ENCODE measurements at places on chromosomes 2 and 18. TPM values are rescaled to one million over a fixed set of nuclear protein-coding genes. Genes with fewer than 3 reads are reported as not detected.

DNA sequence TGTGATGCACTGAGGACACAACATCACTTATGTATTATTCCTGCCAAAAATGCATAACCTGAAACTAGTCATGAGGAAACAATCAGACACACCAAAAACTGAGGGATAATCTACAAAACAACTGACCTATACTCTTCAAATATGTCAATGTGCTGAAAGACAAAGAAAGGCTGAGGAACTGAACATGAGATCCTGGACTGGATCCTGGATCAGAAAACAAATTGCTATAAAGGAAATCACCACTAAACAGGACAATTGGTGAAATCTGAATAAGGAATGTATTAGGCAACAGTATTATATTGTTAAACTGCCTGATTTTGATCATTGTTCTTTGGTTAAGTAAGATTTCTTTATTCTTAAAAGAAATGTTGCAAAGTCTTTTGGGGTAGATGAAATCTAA is 28.8 kb downstream of the CUL3 start:
- no peak overlapping the region for H3K27ac ChIP-seq
- no peaks in the 10 kb centered on the region for H3K36me3 ChIP-seq
- no peak overlapping the region for H3K4me3 ChIP-seq
- DNase-seq = no peak
- no peaks in the 10 kb centered on the region for H3K4me1 ChIP-seq

GRCh38 chr2:28432362-28432761 is 39.7 kb downstream of the FOSL2 start:
- DNase-seq = no peak
- H3K27ac ChIP-seq = no peak overlapping the region
- H3K4me3 ChIP-seq = no peak overlapping the region
- H3K4me1 ChIP-seq = no peaks in the 10 kb centered on the region
- H3K36me3 ChIP-seq = no peaks in the 10 kb centered on the region
- no peaks in the 10 kb centered on the region for H3K27me3 ChIP-seq

- H3K27ac ChIP-seq = no peak overlapping the region
- no peaks in the 10 kb centered on the region for H3K27me3 ChIP-seq
- no peak for DNase-seq
- H3K4me3 ChIP-seq = no peak overlapping the region
Measured at GRCh38 chr2:227576110-227576509, 22.6 kb upstream of the SCYGR2 start.

DNA sequence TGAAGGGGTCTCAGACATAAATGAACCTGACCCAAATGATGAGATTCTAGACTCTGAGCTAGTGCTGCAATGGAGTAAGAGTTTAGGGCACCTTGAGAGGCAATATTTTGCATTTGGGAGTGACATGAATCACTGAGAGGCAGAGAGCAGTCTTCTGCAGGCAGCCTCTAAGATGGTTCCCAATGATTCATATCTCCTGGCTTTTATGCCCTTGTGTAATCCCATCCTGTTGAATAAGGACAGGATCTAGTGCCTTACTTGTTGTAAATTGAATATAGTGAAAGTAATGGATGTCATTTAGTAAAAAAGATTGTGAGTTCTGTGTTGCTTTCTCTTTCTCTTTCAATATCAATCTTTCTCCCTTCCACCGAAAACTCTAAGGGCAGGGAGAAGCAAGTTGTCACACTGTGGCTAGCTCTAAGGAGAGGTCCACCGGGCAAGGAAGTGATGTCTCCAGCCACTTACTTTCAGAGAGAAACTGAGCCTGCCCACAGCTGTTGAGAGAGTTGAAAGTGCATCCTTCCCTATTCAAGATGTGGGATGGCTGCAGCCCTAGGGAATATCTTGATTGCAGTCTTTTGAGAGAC is 144.7 kb downstream of the TRIB2 start:
- no peak for DNase-seq
- H3K27ac ChIP-seq = peak overlapping the region; percentile 55
- peaks cover 4% of the 10 kb centered on the region for H3K4me1 ChIP-seq
- no peak overlapping the region for H3K4me3 ChIP-seq
- no peaks in the 10 kb centered on the region for H3K27me3 ChIP-seq
- no peaks in the 10 kb centered on the region for H3K36me3 ChIP-seq

DNA sequence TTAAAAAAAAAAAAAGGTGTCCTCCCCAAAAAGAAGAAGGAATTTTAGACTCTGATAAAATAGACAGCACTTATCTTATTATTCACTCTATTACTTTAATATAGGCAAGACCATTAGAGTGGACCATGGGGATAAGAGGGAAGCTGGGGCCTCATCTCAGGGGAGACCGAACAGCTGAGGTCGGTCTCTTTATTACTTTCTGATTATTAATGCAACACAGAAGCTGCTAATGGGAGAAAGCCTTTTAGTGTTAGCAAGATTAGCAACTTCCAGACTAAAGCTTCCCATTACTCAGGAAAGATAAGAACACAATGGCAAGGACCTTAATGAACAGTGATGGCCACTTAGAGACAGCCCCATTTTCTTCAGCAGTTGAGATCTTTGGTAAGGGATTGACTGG is 135.5 kb downstream of the TMEFF2 start:
- H3K36me3 ChIP-seq = no peaks in the 10 kb centered on the region
- H3K27ac ChIP-seq = no peak overlapping the region
- no peak overlapping the region for H3K4me3 ChIP-seq
- no peaks in the 10 kb centered on the region for H3K4me1 ChIP-seq
- no peak for DNase-seq

Gene MARCHF4
- total RNA-seq = 0.09 TPM

- H3K27me3 ChIP-seq = peaks cover 87% of the 10 kb centered on the region
- DNase-seq = no peak
- H3K27ac ChIP-seq = no peak overlapping the region
- no peak overlapping the region for H3K4me3 ChIP-seq
- peaks cover 9% of the 10 kb centered on the region for H3K4me1 ChIP-seq
- H3K36me3 ChIP-seq = no peaks in the 10 kb centered on the region
Measured at GRCh38 chr2:219517954-219518778, 3.9 kb downstream of the ASIC4 start.

GRCh38 chr2:150350500-150350899 is 137.0 kb downstream of the RND3 start:
- no peak overlapping the region for H3K4me3 ChIP-seq
- no peak for DNase-seq
- H3K27me3 ChIP-seq = no peaks in the 10 kb centered on the region
- no peaks in the 10 kb centered on the region for H3K4me1 ChIP-seq

Gene RNF152
- total RNA-seq = 21.2 TPM

GRCh38 chr2:217099561-217099960 is 239.7 kb upstream of the TNP1 start:
- no peak for DNase-seq
- H3K27me3 ChIP-seq = no peaks in the 10 kb centered on the region
- H3K36me3 ChIP-seq = no peaks in the 10 kb centered on the region
- no peak overlapping the region for H3K27ac ChIP-seq

- no peaks in the 10 kb centered on the region for H3K36me3 ChIP-seq
- H3K4me3 ChIP-seq = no peak overlapping the region
- no peak for DNase-seq
- H3K4me1 ChIP-seq = no peaks in the 10 kb centered on the region
Measured at GRCh38 chr2:166900700-166901099, 12.4 kb downstream of the XIRP2 start.

Gene NOP58
- total RNA-seq = 44.4 TPM

Gene RBBP8
- total RNA-seq = 30.4 TPM

- no peaks in the 10 kb centered on the region for H3K27me3 ChIP-seq
- DNase-seq = no peak
- peak overlapping the region; percentile 53 for H3K27ac ChIP-seq
- H3K36me3 ChIP-seq = no peaks in the 10 kb centered on the region
- H3K4me3 ChIP-seq = peak overlapping the region; percentile 98
- peaks cover 28% of the 10 kb centered on the region for H3K4me1 ChIP-seq
Measured at GRCh38 chr2:203533676-203534591, 1.2 kb downstream of the RAPH1 start.

GRCh38 chr2:47006374-47007222 is 91.0 kb upstream of the MCFD2 start:
- H3K27ac ChIP-seq = no peak overlapping the region
- DNase-seq = no peak
- no peak overlapping the region for H3K4me3 ChIP-seq
- peaks cover 41% of the 10 kb centered on the region for H3K36me3 ChIP-seq

GRCh38 chr2:32788114-32788513 is 158.6 kb upstream of the LTBP1 start:
- H3K27ac ChIP-seq = no peak overlapping the region
- DNase-seq = no peak
- H3K27me3 ChIP-seq = no peaks in the 10 kb centered on the region
- H3K4me1 ChIP-seq = peaks cover 11% of the 10 kb centered on the region

DNA sequence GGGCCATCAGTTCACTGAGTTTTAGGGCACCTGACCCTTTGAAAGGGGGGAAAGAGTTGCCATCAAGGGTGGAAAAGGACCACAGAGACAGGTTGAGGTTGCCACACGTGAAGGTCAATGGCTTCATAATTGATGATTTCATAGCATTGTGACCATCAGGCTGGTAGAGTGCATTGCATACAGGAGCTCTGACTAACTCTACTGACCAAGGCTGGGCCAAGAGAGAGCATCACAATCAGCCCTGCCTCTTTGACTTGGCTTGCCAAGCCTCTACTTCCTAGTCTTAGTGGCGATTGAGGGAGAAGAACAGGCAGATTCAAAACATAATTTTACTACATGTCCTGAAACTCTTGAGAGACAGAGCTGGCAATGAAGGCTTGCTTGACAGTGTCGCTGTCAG is 5.8 kb upstream of the TNP1 start:
- H3K27me3 ChIP-seq = no peaks in the 10 kb centered on the region
- H3K4me1 ChIP-seq = no peaks in the 10 kb centered on the region
- DNase-seq = no peak
- no peaks in the 10 kb centered on the region for H3K36me3 ChIP-seq

Gene CYP1B1
- total RNA-seq = 69.4 TPM

- H3K36me3 ChIP-seq = no peaks in the 10 kb centered on the region
- no peak overlapping the region for H3K27ac ChIP-seq
- peaks cover 18% of the 10 kb centered on the region for H3K4me1 ChIP-seq
- H3K27me3 ChIP-seq = no peaks in the 10 kb centered on the region
Measured at GRCh38 chr2:46066116-46066515, 231.1 kb upstream of the EPAS1 start.

Gene SLC8A1
- total RNA-seq = 53.8 TPM

GRCh38 chr2:221924576-221924975 is 352.5 kb upstream of the EPHA4 start:
- H3K27ac ChIP-seq = no peak overlapping the region
- no peak overlapping the region for H3K4me3 ChIP-seq

Gene FMNL2
- 69.5 TPM for total RNA-seq

DNA sequence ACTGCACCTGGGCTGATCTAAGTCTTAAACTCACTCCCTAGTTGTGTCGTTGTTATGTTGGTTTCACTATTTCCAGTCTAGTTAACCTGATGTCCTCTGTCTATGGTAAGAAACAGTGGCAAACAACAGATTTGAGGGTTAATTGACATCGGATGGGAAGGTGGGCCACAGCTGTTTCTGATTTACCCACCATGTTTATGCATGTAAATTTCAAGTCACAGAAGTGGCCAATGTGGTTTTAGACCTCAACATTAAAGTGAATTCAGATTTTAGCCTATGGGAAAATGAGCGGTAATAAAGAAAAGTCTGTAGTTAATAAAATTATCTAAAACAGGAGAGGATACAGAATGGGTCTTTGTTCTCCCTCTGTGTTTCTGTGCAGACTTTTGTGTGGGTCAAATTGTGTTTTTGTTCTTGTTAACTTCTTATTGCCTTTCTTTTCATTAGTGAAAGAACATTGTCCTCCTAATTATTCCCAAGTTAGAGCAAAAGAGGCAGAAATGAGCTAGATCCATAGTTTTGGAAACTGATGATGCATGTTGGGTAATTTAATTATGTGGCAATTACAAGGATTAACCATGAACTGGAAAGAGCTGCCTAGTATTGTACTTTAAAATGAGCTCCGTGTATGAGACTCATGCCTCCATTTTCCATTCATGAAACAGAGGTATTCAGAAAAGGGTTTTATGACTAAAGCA is 83.2 kb downstream of the LAMA3 start:
- no peaks in the 10 kb centered on the region for H3K36me3 ChIP-seq
- H3K27me3 ChIP-seq = no peaks in the 10 kb centered on the region
- H3K4me3 ChIP-seq = no peak overlapping the region
- DNase-seq = no peak
- H3K27ac ChIP-seq = no peak overlapping the region
- no peaks in the 10 kb centered on the region for H3K4me1 ChIP-seq

GRCh38 chr18:54351186-54351585 is 6.5 kb downstream of the STARD6 start:
- H3K27me3 ChIP-seq = no peaks in the 10 kb centered on the region
- H3K4me1 ChIP-seq = no peaks in the 10 kb centered on the region
- H3K4me3 ChIP-seq = no peak overlapping the region
- H3K27ac ChIP-seq = no peak overlapping the region
- DNase-seq = no peak
- H3K36me3 ChIP-seq = no peaks in the 10 kb centered on the region

DNA sequence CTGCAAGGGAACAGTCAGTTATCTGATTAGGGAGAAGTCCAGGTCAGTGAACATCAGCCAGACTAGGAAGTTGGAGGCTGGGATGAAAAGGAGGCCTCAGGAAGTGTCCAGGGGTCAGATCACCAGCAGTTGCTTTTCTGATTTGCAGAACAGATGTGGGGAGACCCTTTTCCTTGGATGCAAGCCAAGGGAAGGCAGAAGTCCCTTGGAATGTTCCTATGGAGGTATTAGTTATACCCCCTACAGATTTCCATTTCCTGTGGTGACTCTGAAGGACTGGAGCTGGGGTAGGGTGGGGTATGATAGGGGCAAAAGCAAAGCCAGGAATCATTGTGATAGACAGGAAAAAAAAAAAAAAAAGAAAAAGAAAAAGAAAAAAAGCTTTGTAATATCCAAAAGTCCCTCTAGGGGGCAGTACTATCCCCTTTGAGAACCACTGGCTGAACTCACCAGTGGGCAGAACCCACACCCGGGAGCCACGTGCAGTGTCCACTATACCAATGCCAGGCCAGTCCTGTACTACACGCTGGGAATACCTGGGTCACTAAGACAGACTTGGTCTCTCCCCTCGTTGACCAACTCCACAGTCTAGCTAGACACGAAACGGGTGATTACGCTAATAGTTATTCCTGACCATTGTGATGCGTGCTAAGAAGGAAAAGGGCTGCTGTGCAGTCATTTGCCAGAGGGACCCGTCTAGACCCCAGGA is 7.4 kb downstream of the DYSF start:
- H3K4me1 ChIP-seq = no peaks in the 10 kb centered on the region
- no peak overlapping the region for H3K4me3 ChIP-seq
- H3K27ac ChIP-seq = no peak overlapping the region
- H3K27me3 ChIP-seq = peaks cover 22% of the 10 kb centered on the region
- DNase-seq = no peak

- H3K36me3 ChIP-seq = no peaks in the 10 kb centered on the region
- no peak for DNase-seq
- no peaks in the 10 kb centered on the region for H3K27me3 ChIP-seq
- H3K27ac ChIP-seq = no peak overlapping the region
- no peaks in the 10 kb centered on the region for H3K4me1 ChIP-seq
- no peak overlapping the region for H3K4me3 ChIP-seq
Measured at GRCh38 chr2:197606180-197606579, 69.2 kb downstream of the RFTN2 start.

Gene LBX2
- total RNA-seq = 1.8 TPM

GRCh38 chr2:171315781-171316180 is 118.0 kb downstream of the METTL8 start:
- DNase-seq = no peak
- no peak overlapping the region for H3K27ac ChIP-seq
- H3K4me3 ChIP-seq = no peak overlapping the region
- no peaks in the 10 kb centered on the region for H3K27me3 ChIP-seq
- H3K4me1 ChIP-seq = no peaks in the 10 kb centered on the region
- H3K36me3 ChIP-seq = no peaks in the 10 kb centered on the region

GRCh38 chr2:22217881-22218280 is 1094.1 kb downstream of the TDRD15 start:
- no peaks in the 10 kb centered on the region for H3K36me3 ChIP-seq
- H3K4me1 ChIP-seq = no peaks in the 10 kb centered on the region
- no peak for DNase-seq
- no peaks in the 10 kb centered on the region for H3K27me3 ChIP-seq
- no peak overlapping the region for H3K27ac ChIP-seq
